Fibroblast of mammary gland (primary cell): ENCODE measurements at places on chromosomes 3 and 15.

DNA sequence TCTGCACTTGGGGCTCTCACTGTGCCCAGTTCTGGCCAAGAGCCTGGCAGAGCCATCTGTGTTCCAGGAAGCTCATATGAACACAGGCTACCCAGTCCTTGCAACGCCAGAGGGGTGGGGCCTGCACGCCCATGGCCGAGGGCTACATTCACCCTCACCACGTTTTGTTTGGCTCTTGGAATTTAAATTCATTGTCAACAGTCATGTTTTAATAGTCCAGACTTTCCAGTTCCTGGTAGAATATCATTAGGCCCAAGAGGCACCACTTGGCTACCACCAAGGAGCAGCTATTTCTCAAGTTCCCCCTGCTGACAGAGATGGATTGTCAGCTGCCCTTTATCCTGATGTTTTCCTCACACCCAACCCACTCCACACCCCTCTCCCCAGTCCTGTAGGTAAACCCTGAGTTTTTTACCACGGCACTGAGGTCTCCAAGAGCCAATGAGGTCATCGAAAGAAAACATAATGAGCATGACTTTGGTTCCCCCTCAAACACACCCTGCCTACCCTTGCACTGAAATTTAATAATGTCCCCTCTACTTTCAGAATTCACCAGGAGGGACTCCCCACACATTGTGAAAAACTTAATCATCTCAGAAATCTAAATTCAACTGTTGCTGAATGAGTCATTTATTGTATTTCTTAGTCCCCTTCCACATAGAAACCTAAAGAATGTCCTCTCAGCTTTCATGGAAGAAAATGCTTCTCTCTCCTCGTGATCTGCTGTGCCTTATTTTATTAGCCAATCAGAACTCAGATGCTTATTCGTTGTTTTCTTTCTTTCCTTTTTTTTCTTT lies 125.1 kb downstream of the SHQ1 start:
- peak; percentile 58 for DNase-seq

GRCh38 chr15:38076786-38077185 lies 142.3 kb downstream of the TMCO5A start:
- DNase-seq = no peak

DNA sequence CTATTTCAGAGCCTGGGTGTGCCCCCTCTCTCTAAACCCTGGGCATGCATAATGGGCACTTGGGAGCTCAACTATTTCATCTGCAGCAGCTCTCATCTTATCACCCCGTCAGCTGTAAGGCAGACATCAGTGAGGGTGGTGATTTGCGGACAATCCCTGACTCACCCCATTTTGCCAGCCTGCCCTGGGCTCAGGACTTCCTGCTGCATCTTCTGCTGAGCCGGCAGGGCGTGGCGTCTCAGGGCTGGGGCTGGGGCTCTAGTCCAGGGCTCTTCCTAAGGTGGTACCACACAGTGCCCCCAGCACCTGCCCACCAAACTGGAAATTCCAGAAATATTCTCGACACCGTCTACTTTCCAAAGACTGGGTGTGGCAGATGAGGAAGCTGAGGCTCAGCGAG lies 925 bp upstream of the PSTPIP1 start:
- DNase-seq = no peak

- no peak for DNase-seq
Observed at GRCh38 chr3:111621535-111621934, 26.4 kb upstream of the ZBED2 start.

- peak; percentile 71 for DNase-seq
Observed at GRCh38 chr15:48602358-48603122, 43.0 kb downstream of the FBN1 start.

- no peak for DNase-seq
Observed at GRCh38 chr15:65055201-65055870, 10.1 kb downstream of the SLC51B start.
